ENCODE measurements at places on chromosomes 6 and 20. TPM values are rescaled to one million over a fixed set of nuclear protein-coding genes. Genes with fewer than 3 reads are reported as not detected.

The CGA gene
- total RNA-seq: 0.52 TPM

The FAM217A gene
- total RNA-seq: not detected

The GSS gene
- total RNA-seq: 21.5 TPM

The SRC gene
- total RNA-seq: 3.0 TPM

The SLC17A3 gene
- not detected for total RNA-seq

The OXT gene
- not detected for total RNA-seq

The PLEKHG1 gene
- total RNA-seq: 4.9 TPM
